ENCODE measurements at places on chromosomes 3 and 15.

DNA sequence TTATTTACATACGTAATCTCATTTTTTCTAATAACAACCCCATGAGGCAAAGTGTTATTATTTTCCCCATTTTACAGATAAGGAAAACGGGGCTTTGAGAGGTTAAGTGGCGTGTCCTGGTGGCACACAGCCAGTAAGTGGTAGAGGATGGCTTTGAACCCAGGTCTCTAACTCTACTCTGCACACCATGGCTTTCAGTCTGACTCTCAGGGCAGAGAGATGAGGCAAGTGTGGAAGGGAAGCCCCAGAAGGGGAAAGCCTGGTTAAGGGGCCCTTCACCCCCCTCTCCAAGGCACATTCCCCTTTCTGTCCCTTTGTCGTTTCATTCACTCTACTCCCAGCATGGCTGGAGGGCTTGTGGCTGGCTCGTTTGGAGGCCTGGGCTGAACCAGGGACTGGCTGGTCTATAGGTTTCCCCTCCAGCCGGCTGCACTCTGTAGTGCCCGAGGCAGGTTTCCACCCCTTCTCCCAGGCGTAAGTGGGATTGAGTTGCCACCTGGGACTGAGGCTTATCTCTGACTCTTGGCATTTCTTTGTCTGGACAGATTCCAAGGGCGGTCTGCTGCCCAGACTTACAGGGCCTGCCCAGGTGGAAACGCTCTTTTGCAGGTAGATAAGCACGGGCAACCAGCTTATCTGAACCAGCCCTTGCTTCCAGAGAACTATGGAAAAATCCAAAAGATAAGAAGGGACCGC lies 12.1 kb downstream of the SEMA4B start:
- no peak for DNase-seq

DNA sequence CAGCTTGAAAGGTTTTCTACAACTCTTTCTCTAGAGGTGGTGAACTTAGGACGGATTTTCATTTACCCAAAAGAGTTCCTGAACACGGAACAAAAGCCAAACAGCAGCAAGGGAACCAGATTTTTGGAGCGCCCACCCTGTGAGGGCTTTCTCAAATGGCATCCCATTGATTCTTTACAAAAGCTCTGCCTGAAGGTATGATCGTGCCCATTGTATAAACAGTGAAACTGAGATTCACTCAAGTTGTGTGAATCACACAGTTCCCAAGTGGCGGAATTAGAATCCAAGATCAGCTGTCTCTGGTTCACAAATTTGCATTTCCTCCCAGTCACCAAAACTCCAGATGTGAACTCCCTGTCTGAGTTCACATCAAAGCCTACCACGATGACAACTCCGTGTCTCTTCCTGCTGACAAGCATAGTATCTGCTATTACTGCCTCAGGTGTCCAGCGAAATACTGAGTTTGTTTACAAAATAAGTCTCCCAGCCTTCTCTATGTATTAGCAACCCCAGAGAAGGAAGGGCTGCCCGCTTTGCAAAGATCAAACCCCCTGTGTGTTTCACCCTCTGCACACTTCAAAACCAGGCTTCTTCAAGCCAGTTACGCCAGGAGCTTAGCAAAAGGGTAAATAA lies 235.9 kb upstream of the ST8SIA2 start:
- no peak for DNase-seq

- no peak for DNase-seq
Observed at GRCh38 chr3:192802957-192803899, 75.9 kb upstream of the FGF12 start.

- DNase-seq, result no peak
Observed at GRCh38 chr15:88113613-88114308, 142.8 kb downstream of the NTRK3 start.

GRCh38 chr15:68252925-68253534 lies 23.5 kb upstream of the CLN6 start:
- DNase-seq, result no peak

- no peak for DNase-seq
Observed at GRCh38 chr3:49359623-49360022, 1.5 kb upstream of the GPX1 start.

DNA sequence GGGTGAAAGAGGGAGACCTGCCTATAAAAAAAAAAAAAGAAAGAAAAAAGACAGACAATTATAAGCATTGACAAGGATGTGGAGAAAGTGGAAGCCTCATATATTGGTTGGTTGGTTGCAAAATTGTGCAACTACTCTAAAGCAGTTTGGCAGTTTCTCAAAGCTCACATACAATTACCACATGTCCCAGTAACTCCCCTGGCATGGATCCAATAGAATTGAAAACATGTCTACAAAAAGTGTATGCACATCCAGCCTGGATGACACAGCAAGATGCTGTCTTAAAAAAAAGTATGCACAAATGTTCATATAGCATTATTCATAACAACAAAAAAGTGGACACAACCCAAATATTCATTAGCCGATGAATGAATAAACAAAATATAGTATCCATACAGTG lies 19.5 kb downstream of the SETMAR start:
- DNase-seq, result no peak

GRCh38 chr15:69729167-69729748 lies 276.6 kb downstream of the RPLP1 start:
- DNase-seq, result no peak

DNA sequence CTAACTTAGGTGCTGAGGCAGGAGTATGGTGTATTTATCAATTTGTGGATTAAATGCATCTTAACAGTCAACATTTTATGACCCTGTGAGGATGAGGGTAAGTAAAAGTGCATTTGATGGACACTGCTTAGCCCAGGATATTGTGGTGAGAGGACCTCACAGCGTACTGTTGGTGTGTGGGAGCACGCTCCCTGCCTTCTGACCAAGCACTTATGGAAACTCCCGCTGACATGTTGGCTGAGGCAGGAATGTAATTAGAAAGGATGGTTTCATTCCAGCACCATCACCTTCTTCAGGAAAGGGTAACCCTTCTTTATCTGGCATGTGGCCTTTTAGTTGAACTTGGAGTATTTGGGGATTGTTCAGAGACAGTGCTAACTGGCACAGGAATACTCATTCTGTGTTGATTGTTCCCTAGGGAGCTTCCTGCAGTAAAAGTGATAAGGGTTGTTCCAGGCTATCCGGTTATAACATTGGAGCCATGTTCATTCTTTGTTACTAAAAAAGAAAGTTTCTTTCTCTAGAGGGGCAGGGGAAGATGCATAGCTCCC lies 11.7 kb upstream of the FSTL1 start:
- no peak for DNase-seq

Data from vagina (tissue), 2 donors.